ENCODE measurements at places on chromosomes 2 and 18.

DNA sequence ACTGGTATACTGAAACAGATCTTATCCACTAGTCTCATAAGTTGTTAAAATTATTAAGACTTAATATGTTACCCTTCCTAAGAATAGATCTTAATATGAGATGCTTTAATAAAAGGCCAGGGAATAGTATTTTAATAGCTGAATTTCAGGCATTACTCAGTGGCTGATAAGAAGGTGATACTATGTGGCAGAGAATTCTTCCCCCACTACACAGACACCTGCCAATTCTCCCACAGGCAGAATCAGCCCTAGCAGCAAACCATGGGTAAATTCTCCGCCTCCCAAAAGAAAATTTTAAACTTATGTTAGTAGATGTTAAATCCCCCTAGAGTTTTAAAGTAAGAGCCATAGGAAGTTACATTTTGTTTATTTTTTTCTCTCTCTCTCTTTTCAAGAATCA lies 888.8 kb downstream of the LRP1B start:
- no peak for DNase-seq

- no peak for DNase-seq
Measured at GRCh38 chr2:65436824-65437221, 4.4 kb upstream of the SPRED2 start.

DNA sequence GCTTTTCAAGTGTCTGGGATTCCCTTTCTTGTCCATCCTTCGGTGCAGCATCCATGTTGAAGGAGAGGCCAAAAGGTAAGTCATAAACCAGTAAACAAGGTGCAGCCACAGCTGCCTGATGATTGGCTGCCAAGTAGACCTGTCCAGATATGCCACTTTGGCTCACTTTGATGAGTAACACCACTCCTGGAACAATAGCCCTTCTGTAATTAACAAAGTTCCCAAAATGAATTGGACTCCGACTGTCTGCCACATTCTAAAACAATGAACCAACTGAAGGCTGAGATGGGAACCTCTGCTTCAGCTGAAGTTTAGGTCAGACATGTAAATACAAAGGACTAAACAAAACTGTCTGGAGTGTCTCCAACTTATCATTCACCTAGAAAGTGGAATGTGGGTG lies 82.2 kb upstream of the LGALSL start:
- no peak for DNase-seq

DNA sequence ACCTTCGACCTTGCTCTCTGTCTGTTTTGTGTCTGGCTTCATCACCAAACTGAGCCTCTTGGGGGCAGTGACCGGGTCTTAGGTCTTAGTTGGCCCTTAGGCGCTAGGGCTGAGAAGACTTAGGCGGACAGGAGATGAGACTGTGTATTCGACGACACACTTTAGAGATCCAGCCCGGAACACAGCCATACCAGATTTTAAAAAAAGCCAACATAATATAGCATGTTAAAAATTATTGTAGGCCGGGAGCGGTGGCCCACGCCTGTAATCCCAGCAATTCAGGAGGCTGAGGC lies 9.5 kb upstream of the PROC start:
- DNase-seq: no peak

- DNase-seq: no peak
Measured at GRCh38 chr18:58313491-58314032, 269.5 kb downstream of the NEDD4L start.

DNA sequence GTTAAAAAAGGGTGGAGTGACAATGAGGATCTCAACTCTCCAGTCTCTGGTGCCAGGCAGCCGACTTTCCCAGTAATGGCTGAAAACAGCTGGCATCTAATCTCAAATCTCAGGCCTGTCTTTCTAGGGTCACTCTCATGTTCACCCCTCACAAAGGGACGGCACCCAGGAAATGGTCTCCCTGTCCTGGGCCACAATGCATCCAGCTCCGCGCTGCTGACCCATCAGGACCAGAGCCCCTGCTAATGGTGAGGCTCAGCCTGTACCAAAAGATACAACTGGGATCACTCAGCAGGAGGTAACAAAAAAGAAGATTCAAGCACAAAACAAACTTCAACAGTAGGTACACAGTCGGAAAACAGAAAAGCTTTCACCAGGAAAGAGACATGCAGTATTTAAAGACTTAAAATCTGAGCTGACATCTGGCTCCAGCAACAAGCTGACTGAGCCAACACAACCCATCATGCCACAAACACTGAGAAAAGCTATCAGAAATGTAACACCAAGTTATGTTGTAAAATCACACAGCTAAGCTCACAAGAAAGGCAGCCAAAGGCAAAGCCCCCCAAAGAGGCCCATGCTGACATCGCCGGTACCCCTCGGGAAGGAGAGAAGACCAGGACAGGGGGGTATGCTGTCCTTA lies 13.6 kb upstream of the KIDINS220 start:
- no peak for DNase-seq

DNA sequence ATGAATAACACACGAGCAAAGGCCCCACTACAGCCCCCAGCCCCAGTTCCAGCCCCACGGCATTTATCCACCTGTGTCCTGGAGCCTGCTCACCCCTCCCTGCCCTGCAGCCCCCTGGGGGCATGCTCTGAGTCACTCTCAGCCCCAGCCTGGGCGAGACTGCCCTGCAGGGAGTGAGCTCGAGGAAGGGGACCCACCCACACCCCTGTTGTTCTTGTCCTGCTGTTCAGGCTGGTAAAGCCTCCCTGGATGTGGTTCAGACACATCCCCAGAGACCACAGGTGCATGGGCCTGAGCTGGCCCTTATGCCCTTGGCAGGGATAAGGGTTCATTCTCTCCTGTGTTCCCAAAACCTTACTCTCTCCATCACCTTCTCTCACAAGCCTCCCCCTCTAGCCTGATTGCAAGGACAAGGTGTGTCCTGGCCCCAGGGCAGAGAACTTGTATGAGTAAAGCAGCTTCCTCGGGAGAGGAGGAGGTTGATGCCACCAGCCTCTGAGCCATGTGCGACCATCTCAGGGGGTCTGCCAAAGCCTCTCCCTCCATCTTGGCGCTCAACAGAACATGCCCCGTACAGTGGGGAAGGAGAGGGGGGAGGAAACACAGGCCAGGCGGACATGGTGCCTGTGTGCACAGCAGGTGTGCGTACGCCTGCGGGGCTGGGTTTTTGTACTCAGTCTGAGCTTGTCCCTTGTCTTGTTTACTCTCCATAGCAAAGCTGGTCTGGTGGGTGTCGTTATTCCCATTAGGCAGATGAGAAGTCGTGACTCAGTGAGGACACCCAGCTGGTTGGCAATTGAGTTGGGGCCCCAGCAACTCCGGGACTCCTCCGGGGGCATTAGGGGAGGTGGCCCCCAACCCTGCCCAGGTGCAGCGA lies 64.4 kb downstream of the CIB4 start:
- no peak for DNase-seq

DNA sequence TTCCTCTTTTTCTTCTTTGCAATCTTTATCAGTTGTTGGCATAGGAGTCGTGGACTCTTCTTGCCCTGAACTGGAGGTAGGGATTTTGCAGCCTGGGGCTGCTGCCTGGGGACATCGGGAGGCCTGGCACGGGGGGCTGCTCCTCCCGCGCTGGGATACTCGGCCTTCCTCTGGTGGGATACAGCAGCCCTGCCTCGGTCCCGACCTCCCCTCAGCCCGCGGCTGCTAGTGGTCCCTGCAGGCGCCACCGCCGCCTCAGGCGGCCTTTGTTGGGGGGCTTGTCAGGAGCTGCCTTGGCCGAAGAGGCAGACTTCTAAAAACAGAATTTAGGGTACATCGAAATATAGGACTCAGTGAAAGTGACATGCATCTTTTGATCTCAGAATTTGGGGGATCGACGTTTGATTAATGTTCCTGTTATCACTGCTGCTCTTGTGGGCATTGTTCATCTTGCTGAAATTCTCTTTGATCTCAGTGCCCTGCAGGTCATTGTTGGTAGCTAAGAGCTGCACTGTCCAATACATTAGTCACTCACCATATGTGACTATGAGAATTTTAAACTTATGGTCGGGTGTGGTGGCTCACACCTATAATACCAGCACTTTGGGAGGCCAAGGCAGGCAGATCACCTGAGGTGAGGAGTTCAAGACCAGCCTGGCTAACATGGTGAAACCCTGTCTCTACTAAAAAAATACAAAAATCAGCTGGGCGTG lies 16.3 kb downstream of the POLR2D start:
- no peak for DNase-seq

- DNase-seq: no peak
Measured at GRCh38 chr2:82652117-82652516, 1807.0 kb downstream of the SUCLG1 start.

- DNase-seq: no peak
Measured at GRCh38 chr2:216635701-216636550, 2.7 kb downstream of the IGFBP2 start.

DNA sequence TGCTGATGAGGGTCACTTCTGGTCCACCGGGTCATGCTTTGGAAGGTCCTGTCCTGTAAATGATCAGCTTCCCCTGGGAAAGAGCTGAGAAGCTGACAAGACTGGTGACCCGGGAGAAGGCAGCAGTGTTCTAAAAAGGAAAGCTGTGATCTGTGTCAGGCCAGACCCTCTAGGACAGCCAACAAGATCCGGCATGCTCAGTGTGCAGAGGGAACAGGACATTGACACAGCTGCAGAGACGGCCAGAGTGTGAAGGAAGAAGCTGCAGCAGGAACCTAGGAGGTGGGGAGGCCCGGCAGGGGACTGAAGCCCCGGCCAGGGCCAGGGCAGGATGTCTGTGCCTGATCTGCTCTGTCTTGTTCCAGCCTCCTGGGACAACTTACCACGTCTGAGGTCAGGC lies 372.7 kb upstream of the ID2 start:
- no peak for DNase-seq

DNA sequence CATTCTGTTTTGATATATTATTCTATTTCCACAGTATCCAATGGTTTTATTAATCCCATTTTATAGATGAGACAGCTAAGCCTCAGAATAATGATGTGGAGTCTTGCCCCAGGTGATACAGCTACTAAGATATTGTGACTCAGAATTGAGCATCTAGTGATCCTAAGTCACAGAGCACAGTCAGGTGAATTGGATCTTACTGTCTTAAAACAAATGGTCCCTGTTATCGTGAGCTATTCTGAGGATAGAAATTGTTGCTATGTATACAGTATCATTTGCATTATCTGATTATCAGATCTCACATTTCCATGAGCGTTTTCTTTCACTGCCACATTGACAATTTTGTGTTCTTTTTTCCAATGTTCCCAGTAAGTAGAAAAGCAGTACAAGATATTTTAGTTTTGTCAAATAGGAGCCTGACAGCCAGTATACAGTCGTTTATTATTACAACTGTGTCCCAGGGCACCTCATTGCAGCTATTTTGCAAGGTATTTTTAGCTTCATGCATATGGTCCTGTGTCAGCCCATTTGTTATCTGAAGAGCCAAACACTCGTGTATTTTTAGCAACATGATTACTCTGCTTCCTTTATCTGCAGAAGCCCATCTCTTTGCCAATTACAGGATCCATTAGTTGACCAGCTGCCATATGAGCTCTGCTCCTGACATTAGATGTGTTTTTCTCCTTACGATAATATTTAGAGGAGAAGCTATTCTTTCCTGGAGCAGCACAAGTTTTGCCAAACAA lies 25.1 kb upstream of the SGPP2 start:
- no peak for DNase-seq

- DNase-seq: no peak
Measured at GRCh38 chr2:240350696-240351087, 84.8 kb upstream of the GPC1 start.

DNA sequence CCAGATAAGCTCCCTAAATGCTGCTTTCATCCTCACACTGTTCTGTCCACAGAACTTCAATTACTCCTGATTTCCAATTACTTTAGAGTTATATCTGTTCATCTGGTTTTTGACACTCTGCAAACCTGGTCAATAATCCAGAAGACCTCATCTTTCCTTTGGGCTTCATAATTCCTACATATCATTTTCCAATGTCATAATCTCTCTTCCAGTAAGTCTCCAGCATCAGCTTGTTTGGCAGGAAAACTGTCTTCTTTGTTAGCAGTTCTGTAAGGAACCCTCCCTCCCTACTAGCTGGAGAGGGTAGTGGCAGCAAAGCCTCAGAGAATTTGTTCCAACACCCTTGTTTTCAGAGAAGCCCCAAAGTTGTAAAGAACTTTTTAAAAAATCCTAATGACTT lies 11.9 kb upstream of the SLC14A1 start:
- no peak for DNase-seq

- no peak for DNase-seq
Measured at GRCh38 chr2:239803102-239803765, 221.9 kb downstream of the NDUFA10 start.

GRCh38 chr18:59123588-59124369 lies 15.9 kb upstream of the SEC11C start:
- no peak for DNase-seq

DNA sequence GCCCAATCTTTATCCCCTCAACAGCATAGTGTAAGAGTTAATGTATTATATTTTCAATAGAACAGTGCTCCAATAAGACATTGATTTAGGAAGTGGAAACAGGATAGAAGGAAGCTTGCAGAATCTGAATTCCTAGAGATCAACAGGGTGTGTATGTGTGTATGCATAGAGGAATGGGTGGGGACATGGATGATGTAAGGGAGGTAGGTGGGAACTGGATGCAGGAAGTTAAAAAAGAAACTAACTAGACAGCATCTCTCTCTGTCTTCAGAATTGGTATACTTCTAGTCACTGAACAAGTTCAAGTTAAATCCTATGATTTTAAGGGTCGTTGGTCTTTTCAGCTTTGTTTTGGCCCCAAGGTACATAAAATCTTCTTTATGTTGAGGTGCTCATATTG lies 196.6 kb downstream of the PMAIP1 start:
- DNase-seq: no peak

GRCh38 chr2:55883357-55883756 lies 40.2 kb downstream of the EFEMP1 start:
- no peak for DNase-seq

GRCh38 chr2:95181774-95182173 lies 16.2 kb downstream of the ZNF2 start:
- no peak for DNase-seq

GRCh38 chr18:48595703-48596218 lies 56.9 kb downstream of the CTIF start:
- DNase-seq: no peak

DNA sequence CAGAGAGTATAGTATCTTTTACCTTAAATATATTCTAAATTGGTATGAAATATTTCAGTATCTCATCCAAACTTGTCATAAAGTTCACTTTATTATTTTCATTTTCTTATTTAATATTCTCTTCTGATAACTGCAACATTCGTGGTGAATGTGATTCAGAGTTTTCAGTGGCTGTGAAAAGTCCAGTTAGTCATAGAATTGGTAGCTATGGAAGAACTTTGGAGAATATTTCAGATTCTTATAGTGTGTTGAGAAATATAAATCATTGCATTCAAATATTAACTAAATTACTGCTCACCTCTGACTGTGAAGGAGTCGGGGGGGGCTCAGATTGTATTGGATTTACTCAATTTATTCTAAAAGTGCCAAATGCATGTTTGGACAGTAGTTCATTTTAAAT lies 178.6 kb upstream of the VWC2L start:
- DNase-seq: no peak

DNA sequence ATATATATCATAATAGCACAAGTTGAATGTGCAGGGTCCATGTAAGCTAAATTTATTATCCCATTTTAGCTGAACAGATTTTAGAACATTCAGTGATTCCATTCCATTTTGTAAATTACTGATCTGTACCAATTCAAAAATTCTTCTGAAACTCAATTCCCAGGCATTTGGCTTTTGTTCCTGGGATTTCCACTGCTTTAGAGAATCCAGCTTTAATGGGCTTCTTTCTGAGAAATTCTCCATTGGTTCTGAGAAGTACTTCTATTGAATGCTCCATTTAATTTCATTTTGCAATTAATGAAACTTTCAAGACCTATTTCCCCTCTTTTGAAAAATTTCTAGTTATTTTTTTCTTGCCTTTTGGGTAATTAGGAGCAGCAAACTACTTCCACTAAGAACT lies 36.8 kb downstream of the BCL2 start:
- no peak for DNase-seq

Measured in activated effector memory CD4-positive, alpha-beta T cell treated with Interleukin-2 at 50 U/mL for 16 hours (primary cell).